ENCODE measurements at places on chromosomes 7 and 10.

DNA sequence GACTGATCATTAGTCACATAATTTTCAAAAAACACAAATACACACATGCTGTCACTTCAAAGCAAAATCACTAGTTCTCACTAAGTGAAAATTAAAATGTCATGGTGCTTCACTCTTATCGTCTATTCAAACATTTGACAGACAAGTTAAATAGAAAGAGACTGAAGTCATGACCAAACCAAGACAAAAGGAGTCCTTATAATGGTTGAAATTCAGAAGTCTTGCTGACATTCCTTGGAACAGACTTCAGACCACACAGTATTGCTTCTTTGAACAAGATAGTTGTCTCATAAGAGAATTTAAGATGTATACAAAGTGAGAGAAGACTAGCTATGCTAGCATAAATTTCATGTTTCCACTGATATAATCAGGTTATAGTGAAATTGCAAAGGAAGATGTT lies 119.5 kb downstream of the SEMA3D start:
- DNase-seq = no peak

GRCh38 chr10:1847361-1847760 lies 110.0 kb upstream of the ADARB2 start:
- no peak for DNase-seq

DNA sequence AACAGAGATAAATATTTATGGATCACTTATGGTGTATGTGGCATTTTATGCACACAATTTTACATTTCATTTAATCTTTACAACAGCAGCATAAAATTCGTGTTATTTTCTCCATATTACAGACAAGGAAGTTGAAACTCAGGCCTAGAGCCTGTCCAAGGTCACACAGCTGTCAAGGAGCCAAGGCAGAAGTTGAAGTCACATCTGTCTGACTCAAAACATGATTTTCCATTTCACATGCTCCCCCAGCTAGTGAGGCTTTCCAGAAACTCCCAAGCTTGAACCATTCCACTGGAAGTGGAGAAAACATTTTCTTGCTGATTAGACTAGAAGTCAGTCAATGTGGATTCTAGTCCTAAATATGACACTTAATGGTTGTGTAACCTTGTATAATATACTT lies 110.5 kb downstream of the HECTD2 start:
- DNase-seq = no peak

DNA sequence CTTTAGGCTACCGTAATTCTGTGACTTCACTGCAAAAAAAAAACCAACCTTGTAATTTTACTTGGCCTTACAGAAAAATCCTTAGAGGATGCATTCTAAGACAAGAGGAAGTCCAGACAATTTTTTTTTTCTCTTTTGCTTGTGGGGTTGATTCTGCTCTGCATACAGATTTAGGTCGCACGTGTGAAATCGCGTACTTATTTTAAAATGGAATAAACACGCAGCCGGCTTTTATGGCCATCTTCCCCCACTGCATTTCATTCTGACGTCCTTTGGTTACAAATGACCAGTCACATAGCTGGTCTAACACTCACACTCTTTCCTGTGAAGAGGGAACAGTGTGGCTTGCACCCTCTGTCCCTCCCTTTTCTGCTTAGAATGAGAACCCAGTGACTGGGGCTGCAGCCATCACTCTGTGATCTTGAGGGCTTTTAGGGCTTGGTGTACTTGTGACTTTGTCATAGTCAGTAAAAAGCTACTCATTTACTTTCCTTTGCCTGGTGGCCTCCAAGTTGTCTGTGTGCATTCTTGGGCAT lies 63.6 kb upstream of the CARD11 start:
- DNase-seq = no peak

GRCh38 chr10:61821153-61821552 lies 80.3 kb upstream of the ARID5B start:
- no peak for DNase-seq

GRCh38 chr7:106779877-106780276 lies 85.2 kb upstream of the PIK3CG start:
- DNase-seq = no peak

DNA sequence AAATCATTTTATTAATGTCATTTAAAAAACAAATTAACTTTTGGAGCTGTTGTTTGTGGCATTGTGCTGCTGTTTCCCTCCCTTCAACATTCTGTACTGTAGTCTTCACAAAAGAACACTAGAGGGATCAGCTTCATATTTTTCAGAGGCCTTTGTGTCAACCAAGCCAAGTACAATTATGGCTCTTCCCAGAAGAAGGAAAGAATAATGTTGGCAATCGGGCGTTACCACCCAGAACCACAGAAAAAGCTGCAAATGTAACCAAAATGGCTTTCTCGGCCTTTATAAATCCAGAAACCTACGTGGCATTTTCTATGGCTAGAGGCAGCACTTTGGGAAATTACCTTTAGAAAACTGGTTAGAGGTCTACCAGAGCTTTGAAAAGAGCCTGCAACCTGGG lies 98.8 kb upstream of the COL1A2 start:
- DNase-seq = no peak

DNA sequence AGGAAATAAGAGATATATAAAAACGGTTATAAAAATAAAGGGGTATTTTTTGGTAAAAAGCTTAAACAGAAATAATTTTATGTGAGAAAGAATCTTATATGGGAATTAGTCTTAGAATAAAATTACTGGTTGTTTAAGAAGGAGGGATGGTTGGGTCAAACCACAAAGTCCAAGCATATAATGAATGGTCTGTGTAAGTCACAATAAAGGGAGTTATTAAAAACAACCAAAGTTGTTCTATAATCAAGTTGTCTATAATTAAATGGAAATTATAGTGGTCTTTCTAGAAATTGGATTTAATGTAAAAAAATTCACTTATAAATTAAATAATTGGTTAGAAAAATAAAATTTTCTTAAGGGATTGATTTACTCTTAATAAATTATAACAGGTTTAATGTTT lies 304.8 kb downstream of the POM121L12 start:
- DNase-seq = no peak
